ENCODE measurements at places on chromosomes 2 and 18.

DNA sequence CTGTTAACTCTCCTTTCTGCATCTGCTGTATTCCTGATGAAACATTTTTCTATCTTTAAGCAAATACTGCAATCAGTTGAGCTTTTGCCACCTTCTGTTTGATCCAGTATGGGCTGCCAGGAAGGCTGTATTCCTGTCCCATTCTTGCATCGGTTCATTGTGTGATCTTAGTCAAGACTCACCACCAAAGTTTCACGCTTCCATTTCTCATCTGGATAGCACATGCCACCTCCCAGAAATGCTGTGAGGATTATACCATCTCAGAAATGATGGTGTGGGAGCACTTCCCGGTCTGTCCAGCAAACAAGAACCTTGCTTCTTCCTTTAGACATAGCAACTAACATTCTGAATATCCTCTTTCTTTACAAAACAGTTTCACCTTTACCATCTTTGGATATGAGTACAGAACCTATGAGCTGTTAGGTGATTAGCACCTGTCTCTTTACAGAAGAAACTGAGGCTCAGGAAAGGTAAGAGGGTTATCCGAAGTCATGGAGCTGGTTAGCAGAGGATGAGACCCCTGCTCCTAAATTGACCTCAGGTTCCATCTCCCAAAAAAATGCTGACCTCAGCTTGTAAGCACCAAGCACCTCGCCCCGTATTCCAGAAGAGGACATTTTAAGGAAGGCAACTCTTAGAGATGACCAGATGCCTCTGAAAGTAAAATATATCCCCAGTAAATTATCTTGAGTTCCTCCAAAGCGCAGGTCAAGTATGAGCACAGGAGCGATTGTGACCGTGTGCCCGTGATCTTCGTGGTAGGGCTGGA lies 56.8 kb downstream of the FEZ2 start:
- DNase-seq = no peak

DNA sequence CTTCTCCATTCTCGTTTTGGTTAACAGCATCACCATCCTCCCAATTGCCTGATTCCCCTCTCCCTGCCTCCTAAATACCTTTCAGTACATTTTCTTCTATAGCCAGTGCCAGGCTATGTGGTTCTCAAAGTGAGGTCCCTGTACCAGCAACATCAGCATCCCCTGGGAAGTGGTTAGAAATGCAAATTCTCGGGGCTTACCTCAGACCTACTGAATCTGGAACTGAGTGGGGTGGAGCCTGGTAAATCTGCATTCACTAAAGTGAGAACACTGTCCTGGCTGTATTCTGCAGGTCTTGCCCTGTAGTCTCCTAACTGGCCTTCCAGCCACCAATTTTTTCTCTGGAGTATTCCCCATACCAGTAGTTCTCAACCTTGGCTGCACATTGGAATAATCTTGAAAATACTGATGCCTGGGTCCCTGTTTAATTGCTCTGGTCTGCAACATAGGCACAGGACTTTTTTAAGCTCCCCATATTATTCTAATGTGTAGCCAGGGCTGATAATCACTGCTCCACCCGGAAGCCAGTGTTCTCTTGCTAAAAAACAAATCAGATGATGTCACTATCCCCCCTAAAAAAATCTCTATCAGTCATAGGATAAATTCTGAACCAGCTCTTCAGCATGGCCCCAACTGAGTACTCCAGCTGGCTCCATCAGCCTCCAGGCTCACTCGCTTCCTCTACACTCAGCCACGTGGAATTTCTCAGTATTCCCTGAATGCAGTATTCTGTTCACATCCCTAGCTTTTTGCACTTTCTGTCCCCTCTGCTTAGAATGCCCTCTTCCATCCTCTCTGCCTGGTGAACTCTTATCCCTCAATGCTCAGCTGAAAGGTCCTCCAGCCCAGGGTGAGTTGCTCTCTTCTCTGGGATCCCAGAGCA lies 98.4 kb downstream of the CDK15 start:
- DNase-seq = no peak

GRCh38 chr18:25167612-25168410 lies 184.2 kb downstream of the ZNF521 start:
- no peak for DNase-seq

DNA sequence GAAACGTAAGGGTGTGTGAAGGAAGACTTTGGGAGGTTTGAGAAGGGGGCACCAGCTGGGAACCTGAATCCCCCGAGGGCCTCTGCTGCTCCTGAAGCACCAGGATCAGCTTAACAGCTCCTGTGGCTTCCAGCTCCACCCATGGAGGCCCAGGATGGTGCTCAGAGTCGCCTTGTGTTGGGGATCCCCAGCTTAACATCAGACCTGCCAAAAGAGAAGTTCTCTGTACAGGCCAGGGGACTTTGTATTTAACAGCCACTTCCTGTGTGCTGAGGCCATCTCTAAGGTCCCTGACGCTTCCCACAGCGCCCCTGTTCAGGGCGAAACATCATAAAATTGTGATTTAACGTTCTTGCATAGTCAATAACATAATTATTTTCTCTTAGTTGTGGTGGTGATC lies 77.5 kb downstream of the NCK2 start:
- DNase-seq = no peak

DNA sequence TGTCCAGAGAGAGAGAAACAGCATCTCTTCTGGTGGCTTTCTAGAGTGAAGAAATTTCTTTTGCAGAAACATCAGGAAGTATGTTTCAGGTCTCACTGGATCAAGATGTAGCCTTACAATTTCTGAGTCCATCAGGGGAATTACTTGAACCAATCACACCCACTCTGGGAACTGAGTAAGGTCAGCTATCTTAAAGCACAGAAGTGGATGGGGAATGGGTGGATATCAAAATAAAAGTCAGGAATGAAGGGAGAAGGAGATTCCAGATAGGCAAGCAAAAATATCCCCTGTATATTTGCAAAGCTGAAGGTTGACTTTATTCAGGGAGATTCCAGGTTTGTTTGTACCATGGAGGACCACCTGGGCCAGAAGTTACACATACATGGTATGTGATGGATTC lies 188.0 kb downstream of the CYRIA start:
- DNase-seq = no peak

GRCh38 chr2:1627628-1628381 lies 116.5 kb downstream of the PXDN start:
- no peak for DNase-seq

DNA sequence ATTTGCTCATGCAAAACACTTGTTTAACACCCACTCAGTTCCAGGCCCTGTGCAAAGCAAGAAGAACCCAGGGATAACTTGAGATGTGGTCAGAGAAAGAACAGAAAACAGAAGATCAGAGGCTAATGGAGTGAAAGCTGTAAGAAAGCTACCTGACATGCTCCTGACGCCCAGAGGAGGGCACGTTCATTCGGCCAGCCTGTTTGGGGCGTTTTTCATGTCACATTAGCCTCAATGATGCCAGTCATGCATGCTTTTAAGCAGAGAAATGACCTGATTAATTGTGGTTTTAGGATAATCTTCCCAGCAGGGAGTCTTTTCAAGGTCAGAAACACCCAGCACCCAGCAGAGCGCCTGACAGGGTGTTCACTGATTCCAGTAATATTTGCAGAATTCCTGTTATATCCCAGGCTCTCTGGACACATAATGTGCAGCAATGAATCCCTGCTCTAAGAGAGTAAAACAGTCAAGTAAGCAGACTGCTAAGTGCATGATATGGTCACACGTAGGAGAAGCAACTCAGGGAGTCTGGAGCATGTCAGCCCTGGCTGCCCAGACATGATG lies 320.0 kb downstream of the LRATD1 start:
- no peak for DNase-seq

GRCh38 chr2:127706215-127706990 lies 5.1 kb downstream of the SFT2D3 start:
- DNase-seq = no peak

DNA sequence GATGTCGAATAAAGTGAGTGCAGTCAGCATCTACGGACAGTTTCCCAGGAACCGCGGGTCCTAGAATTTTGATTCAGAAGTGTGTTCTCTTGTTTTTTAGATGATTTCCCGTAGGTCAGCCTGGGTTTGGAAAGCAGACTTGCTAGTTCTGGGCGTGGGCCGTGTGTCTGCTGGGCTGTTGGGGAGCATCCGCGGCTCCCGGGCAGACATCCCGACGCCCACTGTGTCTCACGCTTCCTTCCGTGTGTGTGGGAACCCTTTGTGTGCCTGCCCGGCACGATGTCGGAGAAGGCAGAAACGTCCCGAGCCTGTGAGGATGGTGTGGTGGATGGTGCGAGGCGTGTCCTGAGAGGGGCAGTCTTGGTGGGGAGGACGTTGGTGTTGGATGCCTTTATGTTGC lies 18.4 kb downstream of the CTDP1 start:
- no peak for DNase-seq

- DNase-seq = no peak
Measured at GRCh38 chr2:85324639-85325465, 2.9 kb downstream of the TGOLN2 start.

DNA sequence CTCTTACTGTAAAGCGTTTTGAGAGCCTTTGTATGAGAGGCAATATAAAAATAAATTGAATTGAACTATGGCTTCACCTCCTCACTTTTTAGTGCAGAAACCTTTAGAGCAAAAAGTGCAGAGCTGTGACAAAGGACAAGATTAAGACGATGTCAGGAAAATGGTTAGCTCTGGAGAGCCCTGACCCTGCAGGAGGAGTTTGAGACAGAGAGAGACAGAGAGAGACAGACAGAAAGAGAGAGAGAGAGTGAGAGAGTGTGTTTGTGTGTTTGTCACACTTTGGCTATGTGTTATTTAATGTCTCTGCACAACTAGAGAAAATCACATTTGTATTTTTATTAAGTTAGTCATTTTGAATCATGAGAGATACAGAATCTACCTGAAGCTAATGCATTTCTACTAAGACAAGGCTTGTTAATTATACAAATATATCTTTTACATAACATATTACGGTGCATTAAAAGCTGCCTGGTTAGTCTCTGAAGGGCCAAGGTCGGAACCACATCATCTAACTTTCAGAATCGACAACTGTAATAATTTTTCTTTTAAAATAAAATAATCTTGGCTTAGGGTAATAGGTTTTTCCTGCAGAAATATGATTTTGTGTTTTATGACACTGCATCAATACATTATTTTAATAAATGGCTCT lies 423.5 kb upstream of the ZEB2 start:
- DNase-seq = no peak

- no peak for DNase-seq
Measured at GRCh38 chr2:143279672-143280071, 150.5 kb downstream of the ARHGAP15 start.

DNA sequence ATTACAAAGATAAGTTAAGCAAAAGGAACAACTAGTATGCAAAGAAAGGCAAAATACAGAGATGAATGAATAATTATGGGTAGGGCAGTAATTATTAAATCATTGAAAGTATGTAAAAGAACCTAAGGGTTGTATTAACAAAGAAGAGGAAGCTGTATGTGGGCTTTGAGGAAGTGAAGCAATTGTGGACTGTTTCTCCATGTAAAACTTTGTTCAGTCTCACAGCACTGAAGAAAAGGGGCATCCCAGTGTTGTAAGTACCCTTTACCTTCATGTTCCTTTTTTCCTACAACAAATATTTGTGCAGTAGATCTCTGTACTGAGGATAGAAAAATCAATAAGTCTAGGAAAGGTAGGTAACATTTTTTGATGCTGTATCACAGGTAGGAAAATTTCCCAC lies 388.7 kb upstream of the NRP2 start:
- no peak for DNase-seq

- DNase-seq = no peak
Measured at GRCh38 chr2:148614014-148614321, 30.6 kb upstream of the EPC2 start.

- no peak for DNase-seq
Measured at GRCh38 chr18:28771849-28772248, 594.9 kb upstream of the CDH2 start.

DNA sequence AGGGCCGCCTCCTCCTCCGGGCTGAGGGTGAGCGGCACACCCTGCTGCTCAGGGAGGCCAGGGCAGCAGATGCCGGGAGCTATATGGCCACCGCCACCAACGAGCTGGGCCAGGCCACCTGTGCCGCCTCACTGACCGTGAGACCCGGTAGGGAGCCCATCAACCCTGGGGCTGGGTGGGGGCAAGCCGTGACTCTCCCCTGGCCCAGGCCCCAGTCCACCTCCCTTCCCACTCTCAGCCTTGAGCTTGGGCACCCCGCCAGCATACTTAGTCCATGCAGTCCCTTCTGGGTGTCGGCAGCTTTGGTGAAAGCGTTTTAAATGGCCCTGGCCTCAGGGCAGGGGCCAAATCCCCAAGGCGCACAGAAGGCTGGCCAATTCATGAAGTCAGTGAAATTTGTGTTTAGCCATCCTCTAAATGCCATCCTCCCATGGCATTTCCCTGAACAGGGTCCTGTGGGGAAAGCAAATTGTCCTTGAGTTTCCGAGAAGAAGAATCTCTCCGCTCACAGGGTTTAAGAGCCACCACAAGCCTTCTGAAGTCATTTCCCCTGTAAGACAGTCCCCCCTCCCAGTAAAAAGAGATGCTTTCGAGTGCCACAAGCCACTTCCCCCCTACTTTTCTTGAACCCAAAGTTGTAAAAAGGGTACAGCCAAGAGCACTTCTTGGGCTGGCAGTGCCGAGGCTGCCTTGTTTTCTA lies 17.2 kb downstream of the SPEG start:
- DNase-seq = no peak

GRCh38 chr18:10130606-10131005 lies 216.8 kb downstream of the VAPA start:
- no peak for DNase-seq

GRCh38 chr2:235149736-235150135 lies 197.9 kb downstream of the SH3BP4 start:
- DNase-seq = no peak

- no peak for DNase-seq
Measured at GRCh38 chr18:21342372-21342771, 100.3 kb downstream of the GREB1L start.

GRCh38 chr18:24657444-24657842 lies 197.0 kb downstream of the HRH4 start:
- no peak for DNase-seq

DNA sequence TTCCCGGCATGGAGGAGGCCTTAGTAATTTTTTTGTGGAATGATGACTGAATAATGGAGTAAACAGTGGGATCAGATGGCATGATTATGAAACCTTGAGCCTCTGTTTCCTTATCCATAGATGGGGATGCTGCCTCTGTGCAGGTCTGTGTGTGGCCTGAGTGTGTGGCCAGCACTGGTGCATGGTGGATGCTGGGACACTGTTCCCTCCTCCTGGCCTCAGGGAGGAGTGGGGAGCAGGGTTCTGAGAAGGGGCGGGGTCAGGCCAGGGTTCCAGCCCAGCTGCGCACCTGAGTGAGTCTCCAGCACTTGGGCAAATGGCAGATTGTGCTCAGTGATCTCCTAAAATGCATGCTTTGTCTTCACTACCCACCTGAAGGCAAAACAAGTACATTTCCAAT lies 66.4 kb downstream of the DCDC2C start:
- DNase-seq = no peak

Measured in stimulated activated CD4-positive, alpha-beta T cell treated with anti-CD3 and anti-CD28 coated beads, TNF-alpha, amount 100 ng/mL, for 1 hour (primary cell).